ENCODE measurements at places on chromosomes 6 and 20. TPM values are rescaled to one million over a fixed set of nuclear protein-coding genes. Genes with fewer than 3 reads are reported as not detected.
A peak's percentile ranks its signal among the peaks of the same experiment; 100 is the strongest.

The PRL gene
- total RNA-seq, result not detected

DNA sequence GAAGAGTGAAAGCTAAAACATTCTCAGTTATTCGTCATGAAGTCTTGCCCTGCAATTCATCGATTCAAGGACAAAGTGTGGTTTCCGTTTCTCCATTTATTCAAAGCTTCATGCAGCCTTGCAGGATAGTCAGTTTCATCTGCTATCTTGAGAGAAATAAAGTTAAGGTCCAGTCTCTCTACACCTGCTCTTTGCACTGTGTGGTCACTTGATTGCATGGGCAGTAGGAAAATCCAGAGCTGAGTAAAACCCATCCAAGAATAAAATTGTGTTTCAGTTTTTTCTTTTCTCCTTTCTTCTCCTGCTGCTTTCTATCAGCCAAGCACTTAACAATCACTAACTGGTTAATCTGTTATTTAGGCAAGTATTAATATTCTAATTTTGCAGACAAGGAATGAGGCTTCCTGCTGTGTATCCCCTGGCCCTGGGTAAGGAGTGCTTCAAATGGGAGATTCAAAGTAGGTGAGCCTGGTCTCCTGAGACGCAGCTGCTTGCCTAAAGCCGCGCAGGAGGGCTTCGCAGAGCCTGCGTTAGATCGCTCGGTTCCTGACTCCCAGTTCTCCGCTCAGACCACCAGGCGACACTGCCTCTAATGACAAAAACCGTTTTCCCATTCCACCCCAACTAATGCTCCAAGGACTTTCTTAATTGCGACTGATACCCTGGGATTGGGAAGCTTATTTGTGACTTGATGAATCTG, 808.3 kb downstream of the TFAP2A start:
- DNase-seq, result no peak

DNA sequence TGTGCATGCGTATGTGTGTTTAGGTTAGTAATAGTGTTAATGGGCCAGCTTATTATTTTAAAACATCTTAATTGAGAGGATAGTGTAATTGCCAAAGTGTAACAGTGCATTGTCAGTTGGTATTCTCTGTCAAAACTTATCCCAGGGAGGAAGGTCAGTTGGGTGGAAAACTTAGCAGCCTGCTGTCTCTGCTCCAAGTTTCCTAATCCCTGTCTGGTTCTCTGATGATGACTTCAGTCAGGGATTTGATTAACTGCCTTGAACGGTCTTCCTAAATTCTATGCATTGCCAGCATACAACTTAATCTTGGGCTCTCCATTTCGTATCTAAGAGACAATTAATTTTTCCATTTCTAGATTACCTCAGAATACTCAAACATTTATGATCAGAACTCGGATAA, 51.1 kb downstream of the L3MBTL3 start:
- DNase-seq, result no peak

The FAM83B gene
- total RNA-seq, result not detected

DNA sequence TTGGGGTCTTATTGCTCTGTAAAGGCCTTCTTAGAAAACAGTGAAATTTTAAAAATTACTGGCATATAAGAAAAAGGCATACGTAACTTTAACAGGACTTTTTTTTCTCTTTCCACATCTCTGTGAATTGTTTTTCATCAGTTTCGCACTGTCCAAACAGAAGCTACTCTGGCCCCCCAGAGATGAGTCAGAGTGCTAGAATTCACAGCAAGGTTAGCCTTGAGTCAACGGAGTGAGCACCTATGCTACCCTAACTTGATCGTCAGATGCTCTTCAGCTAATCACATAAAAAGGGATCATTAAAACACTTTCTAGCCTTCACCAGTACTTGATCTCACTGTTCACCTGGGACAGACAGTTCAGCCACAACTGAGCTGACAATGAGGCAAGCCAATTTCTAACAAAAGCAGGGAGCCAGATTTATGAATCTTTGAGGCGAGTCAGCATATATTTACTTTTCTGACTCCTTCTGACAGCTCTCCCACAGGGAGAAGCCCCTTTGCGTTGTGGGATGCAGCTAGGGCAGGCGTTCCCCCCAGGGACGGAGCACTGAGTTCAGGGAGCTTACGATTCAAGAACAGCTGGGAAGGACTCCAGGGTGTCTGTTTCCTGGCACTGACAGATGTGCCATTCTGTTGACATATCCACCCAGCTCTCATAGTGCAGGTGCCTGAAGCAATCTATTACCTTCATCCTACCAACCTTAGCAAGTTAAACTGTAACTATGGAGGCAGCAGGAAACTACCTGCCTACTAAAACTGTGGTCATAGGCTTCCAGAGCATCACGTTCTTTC, 46.4 kb upstream of the SPDEF start:
- no peak for DNase-seq

The PEX3 gene
- 21.0 TPM for total RNA-seq

The NRN1 gene
- 54.8 TPM for total RNA-seq

The SOBP gene
- total RNA-seq, result 1.4 TPM

DNA sequence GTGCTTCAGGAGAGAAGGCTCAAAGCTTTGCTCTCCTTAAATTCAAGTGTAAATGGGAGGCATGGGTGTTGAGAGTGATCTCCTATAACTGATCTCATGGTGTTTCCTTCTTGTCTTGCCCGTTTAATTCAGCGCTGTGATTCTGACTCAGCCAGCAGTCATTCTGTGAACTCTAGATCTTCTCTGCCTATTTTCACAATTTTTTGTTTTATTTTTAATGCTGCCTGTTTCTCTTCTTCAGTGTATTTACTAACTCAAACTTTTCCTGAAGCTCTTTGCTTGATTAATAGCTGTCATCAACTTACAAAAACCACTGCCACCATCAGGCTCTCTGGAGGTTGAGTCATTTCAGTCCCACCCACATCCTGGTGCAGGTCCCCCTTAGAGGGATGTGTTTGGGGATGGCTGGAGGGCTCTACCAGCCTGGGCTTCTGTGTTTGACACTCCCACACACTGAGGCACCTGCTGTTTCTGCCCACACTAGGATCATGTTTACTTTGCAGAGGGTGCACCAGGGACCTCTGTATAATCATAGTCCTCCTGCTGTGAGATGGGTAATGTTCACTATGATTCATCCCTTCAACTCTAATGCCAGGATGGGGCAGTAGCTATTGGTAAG, 94.0 kb downstream of the SHLD1 start:
- DNase-seq, result peak; percentile 41

GRCh38 chr20:49737260-49737659, 23.6 kb upstream of the B4GALT5 start:
- DNase-seq, result no peak

DNA sequence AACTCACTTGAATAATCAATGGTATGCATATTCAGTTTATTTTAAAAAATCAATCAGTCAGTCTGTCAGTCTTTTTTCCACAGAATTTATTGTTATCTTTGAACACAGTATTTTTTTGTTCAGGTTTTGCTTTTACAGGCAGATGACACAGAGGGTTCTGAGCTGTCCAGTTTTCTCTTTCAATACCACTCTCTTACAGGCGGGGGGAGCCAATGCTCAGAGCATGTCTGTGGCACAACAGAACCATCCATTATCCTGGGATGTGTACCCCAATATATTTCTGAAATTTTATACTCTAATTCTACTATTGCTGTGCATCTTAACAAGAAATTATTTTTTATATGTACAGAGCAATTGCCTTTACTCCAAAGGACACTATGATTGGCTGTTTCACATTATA, 21.2 kb downstream of the ROS1 start:
- DNase-seq, result no peak

- no peak for DNase-seq
Observed at GRCh38 chr20:35404614-35405259, 7.0 kb downstream of the UQCC1 start.

DNA sequence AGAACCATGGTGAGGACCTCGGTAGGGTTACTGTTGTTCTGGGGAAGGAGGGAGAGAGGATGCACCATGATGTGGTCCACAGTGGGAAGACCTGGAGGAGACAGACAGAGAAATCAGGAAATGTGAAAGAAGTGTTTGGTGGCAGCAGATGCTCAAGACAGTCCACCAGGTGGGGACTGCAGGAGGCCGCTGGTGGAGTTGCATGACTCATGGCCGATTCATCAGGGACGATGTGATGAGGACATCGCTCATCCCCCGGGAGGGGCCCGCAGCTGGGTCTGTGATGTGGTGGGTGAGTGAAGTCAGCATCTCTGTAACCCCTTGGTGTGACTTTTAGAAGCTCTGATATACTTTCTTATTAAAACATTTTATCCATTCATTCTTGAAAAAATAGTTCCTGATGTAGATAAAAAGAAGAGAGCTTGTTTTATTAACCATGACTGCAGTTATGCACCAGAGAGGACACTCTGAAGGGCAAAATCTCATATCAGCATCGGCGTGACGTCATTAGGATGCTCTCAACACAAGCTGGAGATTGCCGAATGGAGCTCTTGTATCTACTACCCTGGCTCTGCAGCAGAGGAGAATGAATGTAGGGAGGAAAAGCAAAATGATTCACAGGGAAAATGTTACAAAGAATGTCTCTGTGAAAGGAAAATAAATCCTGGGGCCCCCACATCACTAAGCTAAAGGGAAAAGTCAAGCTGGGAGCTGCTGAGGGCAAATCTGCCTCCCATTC, 71.2 kb downstream of the RAMACL start:
- no peak for DNase-seq

- no peak for DNase-seq
Observed at GRCh38 chr6:108677357-108677756, 116.6 kb downstream of the FOXO3 start.

- no peak for DNase-seq
Observed at GRCh38 chr6:164871783-164872182, 437.6 kb downstream of the C6orf118 start.

The LGSN gene
- total RNA-seq, result 0.40 TPM

- no peak for DNase-seq
Observed at GRCh38 chr6:38684237-38684636, 18.7 kb downstream of the GLO1 start.

The HSPA1A gene
- total RNA-seq, result 63.5 TPM

DNA sequence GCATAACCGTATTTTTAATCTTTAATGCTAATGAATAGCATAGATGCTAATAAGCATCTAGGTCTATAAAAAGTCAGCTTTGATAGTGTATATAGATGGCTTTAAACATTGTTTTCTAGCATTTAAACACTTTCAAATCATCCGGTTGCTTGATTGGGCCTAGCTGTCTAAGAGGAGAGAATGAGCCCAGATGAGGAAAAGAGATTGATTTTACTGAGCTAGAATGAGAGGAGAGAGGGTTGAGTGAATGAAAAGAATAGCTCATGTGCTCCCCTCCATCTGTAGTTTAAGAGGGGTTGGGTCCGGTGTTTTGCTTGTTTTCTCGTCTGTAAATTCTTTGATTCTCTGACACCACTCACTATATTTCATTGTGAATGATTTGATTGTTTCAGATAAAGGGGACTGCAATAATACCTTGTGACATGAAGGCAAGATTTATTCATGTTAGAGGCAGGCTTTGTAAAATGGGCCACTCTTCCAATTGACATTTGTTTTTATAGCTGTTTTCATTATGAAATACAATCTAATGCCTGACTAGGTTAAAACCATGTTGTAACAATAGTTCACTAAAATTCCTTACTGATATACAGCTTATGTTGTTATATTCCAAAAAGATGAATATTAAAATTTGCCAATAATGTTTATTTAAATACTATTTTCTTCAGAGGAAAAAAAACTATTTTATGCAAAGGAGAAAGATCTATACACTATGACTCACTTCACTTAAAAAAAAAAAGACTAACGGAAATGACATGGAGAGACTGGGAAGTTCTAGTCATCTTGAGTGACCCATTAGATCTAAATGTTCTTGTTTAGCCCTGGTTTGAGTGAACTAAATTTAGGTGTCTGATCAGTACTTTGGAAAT, 3.2 kb downstream of the PTPN1 start:
- DNase-seq, result no peak

The NNAT gene
- 0.58 TPM for total RNA-seq

- no peak for DNase-seq
Observed at GRCh38 chr6:116327803-116328527, 42.8 kb upstream of the DSE start.

The SLC32A1 gene
- total RNA-seq, result not detected
